Stimulated activated CD4-positive, alpha-beta T cell treated with anti-CD3 and anti-CD28 coated beads, Interleukin-12 subunit alpha, Interleukin-12 subunit beta, amount 100 ng/mL, for 24 hours (primary cell): ENCODE measurements at places on chromosomes 7 and 10.

DNA sequence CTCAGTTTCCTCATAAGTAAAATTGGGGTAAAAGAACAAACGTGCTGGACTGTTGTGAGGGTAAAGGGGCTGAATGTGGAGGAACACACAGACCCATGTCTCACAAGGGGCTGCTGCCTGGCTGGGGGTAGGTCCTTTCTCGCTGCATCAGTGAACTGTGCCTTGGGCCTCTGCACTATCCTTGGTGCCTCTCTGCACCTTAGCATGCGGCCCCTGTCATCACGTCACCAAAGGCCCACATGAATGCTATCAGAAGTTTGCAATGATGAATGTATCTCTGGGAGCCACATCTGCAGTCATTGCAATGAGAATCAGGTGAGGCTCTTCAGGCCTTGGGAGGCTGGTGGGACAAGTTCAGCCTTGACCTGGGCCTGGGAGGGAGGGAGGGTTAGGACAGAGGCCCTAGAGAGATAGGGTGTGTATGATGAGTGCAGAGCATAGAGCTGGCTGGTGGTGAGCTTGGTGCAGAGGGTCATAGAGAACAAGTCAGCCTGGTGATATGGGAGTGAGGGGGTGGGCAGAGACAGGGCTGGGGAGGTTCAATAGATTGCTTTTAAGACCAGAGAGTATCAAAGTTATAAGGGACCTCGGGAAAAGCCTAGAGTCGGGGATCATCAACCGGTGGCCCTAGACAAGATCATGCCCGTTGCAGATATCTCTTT, 308.4 kb downstream of the RPS24 start:
- DNase-seq = no peak

- no peak for DNase-seq
Measured at GRCh38 chr7:43636093-43636492, 53.2 kb downstream of the STK17A start.

- no peak for DNase-seq
Measured at GRCh38 chr7:33612442-33612841, 292.9 kb upstream of the BMPER start.

- no peak for DNase-seq
Measured at GRCh38 chr10:31320550-31321211, 1.7 kb downstream of the ZEB1 start.

DNA sequence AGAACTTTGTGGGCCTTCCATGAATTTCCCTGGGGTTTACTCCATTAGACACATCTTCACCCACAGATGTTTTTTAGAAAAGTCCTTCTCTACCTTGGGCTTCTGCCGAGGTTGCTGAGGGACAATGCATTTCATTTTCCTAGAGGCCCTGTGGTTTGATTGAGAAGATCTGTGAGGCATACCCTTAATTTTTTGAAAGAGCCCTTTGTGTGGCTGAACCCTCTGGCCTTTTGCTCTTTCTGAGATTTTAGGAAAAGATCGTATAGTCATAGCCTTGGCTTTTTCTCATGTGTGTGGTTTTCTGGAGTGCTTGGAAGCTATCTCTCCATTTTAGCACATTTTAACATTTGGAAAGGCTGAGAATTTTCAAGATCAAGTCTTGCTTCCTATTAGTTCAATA, 119.8 kb upstream of the LYZL1 start:
- DNase-seq = no peak

- no peak for DNase-seq
Measured at GRCh38 chr10:125057158-125058001, 103.0 kb downstream of the CTBP2 start.

GRCh38 chr7:4641091-4641666, 40.9 kb upstream of the FOXK1 start:
- DNase-seq = no peak

DNA sequence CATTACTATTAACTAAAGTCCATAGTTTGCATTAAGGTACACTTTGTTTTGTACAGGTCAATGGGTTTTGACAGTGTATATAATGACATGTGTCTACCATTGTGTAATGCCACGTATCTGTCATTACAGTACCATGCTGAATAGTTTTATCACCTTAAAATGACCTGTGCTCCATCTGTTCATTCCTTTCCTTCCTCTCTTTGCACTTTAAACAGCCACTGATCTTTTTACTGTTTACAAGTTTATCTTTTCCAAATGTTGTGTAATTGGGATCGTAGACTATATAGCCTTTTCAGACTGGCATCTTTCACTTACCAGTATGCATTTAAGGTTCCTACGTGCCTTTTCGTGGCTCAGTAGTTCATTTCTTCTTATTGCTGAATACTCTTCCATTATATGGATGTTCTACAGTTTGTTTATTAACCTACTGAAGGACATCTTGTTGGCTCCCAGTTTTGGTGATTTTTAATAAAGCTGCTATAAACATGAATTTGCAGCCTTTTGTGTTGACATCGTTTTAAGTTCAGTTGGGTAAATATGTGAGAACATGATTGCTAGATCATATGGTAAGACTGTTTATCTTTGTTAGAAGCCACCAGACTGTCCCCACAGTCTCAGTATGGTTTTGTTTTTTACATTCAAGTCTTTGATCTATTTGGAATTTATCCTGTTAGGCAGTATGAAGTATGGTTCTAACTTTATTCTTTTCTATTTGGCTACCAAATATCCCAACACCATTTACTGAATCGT, 24.7 kb downstream of the STAM start:
- no peak for DNase-seq

GRCh38 chr7:132805766-132806165, 229.5 kb upstream of the PLXNA4 start:
- DNase-seq = no peak

- DNase-seq = no peak
Measured at GRCh38 chr7:19623676-19624075, 85.2 kb downstream of the POLR1F start.

DNA sequence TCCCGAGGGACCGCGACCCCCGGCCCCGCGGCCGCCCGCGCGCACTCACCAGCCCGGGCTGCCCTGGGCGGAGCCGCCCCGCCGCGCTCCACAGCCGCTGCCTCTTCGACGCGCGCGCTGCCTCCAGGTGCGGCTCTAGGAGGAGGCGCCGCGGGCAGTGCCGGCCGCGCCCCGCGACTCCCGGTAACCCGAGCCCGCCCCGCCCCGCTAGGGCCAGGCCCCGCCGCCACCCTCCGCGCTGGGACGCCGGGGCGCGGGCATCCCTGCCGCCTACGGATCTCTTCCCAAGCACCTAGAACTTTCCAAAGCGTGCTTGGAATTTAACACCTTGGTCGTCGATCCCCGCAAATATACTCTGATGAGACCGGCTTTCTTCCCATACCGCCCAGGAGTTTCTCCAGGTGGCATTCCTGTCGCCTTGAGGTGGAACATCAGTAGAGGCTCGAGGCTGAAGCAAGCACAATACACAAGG, at the start of gene SLC26A5:
SLC26A5 (minus strand) TSS at position 159 of the 472 bp plus-strand sequence. CDS start 24,693 bp downstream, outside the sequence.
- peak; percentile 18 for DNase-seq

- DNase-seq = no peak
Measured at GRCh38 chr7:130960208-130960988, 226.4 kb upstream of the KLF14 start.

GRCh38 chr10:77060913-77061312, 576.7 kb downstream of the KCNMA1 start:
- no peak for DNase-seq

DNA sequence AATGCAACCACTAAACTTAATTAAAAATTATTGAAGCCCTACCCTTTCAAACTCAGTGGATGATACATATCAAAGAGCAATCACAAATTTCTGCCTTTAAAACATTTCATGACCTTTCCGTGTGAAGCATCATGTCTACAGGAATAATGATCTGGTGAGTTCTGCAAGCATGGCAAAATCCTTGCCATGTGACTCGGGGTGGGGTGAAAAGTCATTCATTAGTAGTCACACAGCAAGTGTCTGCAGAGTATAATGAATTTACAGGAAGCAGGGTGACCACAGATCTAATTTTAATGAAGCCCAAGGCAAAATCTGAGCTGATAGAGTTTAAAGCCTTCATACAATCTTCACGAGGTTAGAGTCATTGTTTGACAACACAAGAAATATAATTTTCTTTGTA, 351.9 kb downstream of the THSD7A start:
- DNase-seq = no peak

DNA sequence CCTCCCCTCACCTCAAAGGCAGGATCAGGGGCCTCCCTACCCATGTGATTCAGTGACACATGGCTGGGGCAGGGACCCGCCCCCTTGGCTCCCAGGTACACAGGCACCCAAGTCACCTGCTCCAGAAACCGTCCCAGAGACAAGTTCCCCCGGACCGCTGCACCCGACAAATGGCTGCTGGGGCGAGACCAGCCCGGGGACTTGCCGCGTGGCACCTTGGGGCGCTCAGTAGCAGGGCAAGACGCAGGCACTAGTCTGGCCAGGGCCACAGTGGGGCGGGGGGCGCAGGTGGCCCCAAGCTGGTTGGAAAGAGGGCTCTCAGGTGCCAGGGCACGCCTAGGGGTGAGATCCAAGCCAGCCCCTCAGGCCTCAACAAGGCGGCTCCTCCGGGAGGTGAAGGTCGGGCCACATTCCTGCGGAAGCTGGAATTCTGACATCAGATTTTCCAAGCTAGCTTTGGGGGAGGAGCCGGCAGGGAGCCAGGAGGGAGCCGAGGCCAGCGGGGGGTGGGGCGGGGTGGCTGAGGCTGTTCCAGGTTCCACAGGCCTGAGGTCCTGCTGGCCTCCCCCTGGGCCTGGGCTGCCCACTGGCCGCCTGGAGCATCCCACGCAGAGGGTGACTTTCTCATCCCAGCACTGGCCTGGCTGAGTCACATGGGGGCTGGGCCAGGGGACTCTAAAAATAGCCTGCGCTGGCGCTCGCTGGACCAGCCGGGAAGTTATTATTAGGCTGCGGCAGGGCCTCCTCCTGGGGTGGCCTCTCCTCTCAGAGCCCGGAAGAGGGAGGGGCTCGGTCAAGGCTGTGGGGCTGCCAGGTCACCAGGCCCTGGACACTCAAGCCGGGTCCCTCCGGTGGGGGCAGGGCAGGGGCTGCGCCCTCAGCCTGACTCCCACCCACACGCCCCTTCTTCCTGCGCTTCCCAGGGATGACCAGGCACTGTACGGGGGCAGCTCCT, 20.5 kb upstream of the INPP5A start:
- no peak for DNase-seq

GRCh38 chr7:91266689-91267090, 2.5 kb downstream of the FZD1 start:
- no peak for DNase-seq

- no peak for DNase-seq
Measured at GRCh38 chr10:62934258-62934657, 118.1 kb upstream of the EGR2 start.

- no peak for DNase-seq
Measured at GRCh38 chr7:7221599-7222038, 39.3 kb downstream of the C1GALT1 start.

GRCh38 chr7:114784177-114784576, 137.7 kb upstream of the MDFIC start:
- no peak for DNase-seq

DNA sequence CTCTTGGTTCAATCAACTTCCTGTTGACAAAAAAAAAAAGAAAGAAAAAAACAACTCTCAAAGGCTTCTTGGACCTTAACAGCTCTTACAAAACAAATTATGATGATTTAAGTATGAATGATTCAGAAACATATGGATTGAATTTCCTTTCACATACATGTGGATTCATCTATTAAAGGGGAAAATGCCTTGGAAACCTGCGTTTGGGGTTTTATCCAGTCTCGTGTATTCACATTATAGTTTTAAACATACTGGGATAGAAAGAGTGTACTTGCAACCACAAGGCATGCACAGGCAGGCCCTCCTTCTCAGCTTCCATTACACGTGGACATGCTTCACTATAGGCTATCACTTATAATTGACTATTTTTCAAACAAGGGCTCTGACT, 286.7 kb downstream of the INHBA start:
- no peak for DNase-seq

DNA sequence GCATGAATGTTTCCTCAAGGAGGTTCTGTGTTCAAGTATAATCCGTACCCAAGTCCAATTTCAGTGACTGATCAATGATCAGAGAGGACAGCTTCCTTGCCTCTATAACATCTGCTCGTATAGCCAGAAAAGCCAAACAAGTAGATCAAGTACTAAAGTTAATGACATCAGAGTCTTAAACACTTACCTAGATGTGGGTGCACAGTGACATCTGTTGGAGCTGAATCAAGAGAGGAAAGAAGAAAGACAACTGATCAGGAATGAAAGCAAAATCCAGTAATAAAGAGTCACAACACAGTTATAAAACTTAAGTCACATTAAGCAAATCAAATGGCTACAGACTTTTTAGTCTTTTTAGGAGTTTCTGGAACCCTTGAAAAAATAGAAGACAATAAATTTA, 236.5 kb downstream of the RELN start:
- DNase-seq = no peak

DNA sequence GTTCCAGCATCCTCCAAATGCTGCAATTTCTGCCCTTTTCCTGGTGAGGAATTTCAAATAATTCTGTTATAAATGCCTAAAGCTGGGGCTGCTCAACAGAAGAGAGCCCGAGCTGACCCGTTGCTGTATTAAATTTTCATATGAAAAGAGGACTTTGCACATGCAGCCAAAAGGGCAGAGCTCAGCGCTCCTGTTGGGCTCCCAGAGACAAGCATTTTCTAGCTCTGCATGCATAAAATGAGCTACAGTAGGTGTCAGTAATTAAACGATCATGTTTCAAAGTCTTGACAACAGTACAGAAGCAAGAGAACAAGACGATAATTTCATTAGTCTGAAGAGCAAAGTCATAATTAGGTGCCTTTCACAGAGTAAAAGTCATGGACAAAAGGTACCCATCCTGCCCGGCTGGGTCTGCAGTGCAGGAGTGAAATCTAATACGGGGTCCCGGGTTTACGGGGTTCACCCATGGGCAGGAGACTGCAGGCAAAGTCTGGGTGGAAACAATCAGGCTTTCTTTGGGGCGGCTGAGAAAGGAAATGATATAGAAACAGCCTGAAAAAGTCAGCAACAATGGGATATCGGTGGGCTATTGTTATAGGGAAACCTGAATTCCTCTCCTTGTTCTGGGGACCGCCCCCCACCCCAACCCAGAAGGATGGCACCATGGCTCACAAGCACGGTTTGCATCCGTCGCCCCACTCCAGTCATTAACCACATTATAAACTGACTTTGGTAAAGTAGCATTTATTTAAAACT, 66.0 kb downstream of the EBF3 start:
- DNase-seq = no peak

- no peak for DNase-seq
Measured at GRCh38 chr10:23402856-23403255, 36.0 kb upstream of the OTUD1 start.
